ENCODE measurements at places on chromosomes 5 and 9.
A peak's percentile ranks its signal among the peaks of the same experiment; 100 is the strongest.

- DNase-seq, result no peak
These were observed 45.6 kb upstream of the SLC25A51 start for GRCh38 chr9:37949576-37949975.

DNA sequence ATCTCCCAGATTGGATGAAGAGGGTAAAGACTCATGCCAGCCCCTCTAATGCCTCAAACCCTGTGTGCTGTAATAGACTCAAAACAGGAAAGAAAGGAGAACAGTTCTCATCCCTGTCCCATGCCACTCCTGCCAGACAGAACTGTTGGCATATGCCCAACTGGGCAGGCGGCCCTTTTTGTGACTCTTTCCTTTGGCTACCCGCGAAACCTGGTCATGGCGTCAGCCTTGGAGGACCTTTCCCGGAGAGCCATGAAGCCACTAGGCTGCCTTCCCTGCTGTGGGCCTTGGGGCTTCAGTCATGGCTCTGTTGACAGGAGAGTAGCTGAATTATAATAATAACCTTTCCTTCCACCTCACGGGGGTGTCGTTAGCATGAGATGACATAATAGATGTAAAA is 75.9 kb upstream of the SEMA6A start:
- DNase-seq, result no peak

GRCh38 chr5:108367679-108368334 is 14.1 kb downstream of the FBXL17 start:
- DNase-seq, result no peak

DNA sequence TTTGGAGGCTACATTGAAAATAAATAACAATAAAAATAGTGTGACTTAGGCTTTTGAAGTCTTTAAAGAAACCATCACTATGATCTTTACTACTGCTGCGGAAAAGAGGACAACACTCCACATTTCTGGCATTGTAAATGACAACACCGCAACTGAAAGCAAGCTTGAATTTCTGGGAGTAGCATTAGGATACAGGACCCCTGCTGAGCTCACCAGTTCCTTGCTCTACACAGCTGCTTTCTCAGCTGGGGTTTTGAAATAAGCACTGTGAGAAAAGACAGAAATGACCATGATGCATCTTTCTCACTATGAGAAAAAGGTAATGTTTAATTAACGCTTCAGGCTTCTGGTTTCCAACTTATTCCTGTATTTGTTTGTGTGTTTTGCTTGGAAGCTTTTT is 168.0 kb downstream of the TAF11L14 start:
- DNase-seq, result no peak

- no peak for DNase-seq
These were observed 77.3 kb upstream of the SREK1 start for GRCh38 chr5:66066826-66067225.

DNA sequence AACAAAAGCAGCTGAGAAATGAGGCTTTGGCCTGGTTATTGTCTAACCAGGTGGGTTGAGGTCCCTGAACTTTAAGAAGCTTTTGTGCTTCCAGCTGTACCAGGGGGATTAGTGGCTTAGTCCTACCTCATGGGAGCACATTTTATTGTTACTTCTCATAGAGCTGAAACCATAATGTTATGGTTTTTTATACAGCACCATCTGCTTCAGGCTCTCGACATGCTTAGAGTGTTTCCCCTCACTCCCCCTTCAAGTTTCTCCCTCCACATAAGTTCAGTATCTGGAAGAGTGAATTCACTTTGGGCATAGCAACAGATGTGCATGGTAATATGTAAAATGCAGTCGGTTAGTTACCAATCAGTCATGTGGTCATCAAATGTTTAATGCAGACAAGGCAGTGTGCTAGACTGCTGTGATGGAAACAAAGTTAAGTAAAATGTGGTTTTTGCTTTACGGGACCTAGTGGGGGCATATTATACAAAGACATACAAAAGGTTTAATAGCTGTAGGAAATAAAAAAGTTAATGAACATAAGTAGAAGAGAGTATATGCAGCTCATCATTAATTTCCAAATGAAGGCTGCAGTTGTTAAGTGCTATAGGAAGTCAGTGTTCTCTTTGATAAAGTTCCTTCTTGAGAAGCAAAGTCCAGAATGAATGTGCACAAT is 95.9 kb upstream of the SPRY4 start:
- peak; percentile 98 for DNase-seq

DNA sequence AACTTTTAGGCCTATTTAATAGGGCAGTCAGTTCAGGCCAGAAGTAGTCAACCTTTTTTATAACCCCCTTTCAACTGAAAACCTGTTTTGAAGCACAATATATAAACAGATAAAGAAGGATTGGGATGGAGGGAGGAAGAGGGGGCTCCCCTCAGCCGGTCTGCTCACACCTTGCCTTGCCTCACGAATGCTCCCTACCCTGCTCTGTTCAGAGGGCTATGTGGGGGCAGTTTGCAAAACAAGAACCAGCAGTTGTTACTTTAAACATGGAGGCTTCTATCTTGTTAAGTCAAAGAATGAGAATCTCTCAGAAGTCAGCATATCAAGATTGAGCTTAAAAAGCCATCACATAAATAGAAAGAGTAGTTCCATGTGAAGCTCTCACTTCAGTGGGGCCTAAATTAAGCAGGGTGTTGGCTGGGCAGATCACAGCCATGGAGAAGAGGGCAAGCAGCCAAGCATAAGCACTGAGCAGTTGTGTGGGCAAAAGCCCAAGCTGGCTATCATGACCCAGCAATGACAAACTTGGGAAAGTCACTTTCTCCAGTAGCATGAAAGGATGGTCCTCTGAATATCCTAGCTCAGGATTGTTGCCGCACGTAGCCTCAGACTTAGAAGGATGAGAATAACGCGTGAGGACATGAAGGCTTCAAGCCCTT is 70.6 kb downstream of the ALDH1A1 start:
- DNase-seq, result no peak

DNA sequence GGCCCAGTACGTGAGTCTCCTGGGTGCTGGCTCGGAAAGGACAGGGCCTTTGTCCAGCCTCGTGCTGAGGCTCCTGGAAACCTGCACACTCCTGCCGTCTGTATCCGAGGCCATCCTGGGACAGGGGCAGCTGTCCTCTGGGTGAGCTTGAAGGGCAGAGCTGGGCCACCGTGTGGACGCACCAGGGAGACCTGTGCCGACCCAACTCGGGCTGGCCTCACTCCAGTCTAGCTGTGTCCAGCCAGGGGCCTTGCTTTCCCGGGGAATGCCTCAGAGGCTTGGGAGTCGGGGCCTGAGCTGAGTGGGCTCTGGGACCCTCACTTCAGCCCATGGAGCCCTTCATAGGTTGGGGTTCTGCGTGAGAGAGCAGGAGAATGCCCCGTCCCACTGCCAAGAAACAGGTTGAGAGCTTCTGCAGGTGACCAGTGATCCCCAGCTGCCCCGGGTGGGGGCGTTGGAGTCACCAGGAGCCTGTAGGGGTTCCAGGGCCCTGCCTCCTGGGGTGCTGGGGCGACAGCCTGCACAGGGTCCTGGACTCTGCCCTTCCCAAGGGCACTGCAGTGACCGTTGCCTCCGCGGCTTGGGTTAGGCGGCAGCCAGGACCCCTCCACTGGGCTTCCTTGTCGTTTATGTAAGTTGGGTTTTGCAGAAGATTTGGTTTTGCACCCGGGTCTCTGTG is 60.1 kb downstream of the COL5A1 start:
- no peak for DNase-seq

GRCh38 chr9:7973123-7973522 is 173.5 kb upstream of the DMAC1 start:
- no peak for DNase-seq

DNA sequence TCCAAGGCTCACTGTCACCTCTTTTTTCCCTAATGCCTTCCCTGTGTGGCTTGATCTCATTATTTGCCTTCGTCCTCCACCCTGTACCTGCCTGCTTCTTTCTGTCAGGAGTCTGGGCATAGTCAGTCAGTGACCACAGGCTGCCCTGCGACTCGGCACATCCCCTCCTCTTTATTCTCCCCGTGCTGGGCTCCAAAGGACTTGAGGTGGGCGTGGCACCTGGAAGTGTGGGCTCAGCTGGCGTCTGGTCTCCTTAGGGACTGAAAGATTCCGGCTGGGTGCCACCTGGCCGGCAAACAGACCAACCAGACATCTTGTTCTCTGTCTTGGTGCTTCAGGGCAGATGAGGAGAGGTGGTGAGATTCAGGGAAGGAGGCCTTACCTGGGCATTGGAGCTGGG is 29.6 kb upstream of the PRDM12 start:
- DNase-seq, result peak; percentile 27

DNA sequence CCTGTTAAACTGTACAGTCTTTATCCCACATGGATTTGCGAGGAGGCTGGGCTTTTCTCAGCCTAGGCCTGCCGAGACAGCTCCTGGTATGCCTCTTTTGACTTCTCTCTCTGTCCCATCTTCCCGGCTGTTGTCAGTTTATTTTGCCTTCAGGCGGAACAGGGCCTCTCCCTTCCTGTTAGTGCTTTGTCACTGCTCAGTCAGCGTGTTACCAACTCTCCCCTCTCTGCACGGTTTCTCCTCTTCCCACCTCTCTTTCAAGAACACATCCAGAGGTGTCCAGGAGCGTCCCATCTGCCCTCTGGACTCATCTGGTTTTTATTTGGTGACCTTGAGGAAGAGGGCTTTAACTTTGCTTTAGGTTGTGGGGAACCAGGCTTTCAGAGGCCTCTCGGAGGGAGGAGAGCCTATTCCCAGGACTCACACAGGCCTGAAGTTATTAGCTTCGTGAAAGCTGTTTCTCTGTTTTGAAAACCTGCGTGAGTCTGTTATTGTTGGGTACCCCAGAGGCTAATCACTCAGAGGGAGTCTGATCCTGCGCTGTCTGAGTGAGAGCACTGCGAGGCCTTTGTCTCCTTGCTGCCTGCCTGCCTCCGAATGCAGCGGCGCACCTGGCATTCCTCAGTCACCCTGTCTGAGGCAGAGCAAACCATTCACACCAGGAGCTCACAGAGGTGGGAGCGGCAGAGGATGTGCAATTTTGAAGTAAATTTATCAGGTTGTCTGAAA is 234.4 kb upstream of the MPDZ start:
- DNase-seq, result no peak

- no peak for DNase-seq
These were observed 109.5 kb downstream of the RXRA start for GRCh38 chr9:134435550-134436378.

- DNase-seq, result no peak
These were observed 32.1 kb upstream of the SPRY4 start for GRCh38 chr5:142356716-142357468.

DNA sequence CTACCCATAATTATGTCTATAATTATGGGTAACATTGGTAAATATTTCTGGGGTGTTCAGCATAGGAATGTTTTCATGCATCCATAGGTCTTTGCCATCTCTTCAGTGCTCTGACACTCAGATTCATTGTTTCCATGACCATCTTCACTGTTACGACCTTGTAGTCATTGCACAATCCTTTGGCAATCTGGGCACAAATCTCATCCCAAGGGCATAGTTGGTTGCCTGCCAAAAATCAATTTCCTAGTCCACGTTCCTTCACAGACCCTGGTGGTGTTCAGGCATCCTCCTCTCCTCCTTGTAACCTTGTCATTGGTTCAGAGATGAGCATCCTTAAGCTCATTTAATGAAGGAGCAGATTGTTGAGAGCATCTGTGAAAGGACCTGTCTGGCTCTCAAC is 1400.7 kb downstream of the CDH12 start:
- peak; percentile 18 for DNase-seq

- no peak for DNase-seq
These were observed 2.1 kb downstream of the BTNL9 start for GRCh38 chr5:181042036-181042713.

GRCh38 chr5:285991-286557 is 14.6 kb downstream of the PDCD6 start:
- no peak for DNase-seq

GRCh38 chr5:68657055-68657961 is 436.5 kb upstream of the SLC30A5 start:
- DNase-seq, result no peak

DNA sequence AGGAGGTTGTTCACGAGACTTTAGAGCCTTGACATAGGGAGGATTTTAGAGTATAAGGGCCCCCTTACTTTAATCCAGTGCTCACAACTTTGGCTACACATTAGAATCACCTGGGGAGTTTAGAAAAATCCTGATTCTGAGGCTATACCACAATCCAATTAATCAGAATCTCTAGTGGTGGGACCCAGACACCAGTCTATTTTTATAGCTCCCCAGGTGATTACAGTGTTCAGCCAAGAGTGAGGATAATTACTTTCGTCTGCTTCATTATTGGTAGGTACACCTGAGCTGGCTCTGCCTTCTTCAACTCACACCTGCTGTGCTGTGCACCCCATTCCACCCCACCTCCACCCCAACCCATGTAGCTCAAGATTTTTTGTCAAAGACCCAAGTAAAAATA is 141.3 kb upstream of the EPB41L4A start:
- DNase-seq, result no peak

DNA sequence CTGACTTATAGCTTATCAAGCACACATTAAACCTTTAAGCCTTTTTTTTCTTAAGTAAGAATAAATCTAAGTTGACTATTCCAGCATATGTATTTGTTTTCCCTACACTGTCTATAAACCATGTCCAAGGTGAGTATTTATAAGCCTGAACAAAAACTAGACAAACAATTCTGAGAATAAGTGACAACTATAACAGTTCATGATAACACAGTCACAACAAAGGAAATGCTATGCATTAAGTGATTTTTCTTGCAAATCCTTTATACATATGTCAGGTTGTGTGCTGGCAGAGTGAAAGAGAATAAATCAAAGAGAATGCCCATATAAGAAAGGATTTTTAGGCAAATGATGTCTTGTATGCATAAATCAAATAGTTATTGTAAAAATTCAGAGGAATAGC is 408.8 kb upstream of the KIF2A start:
- DNase-seq, result no peak

GRCh38 chr5:163379298-163380155 is 57.9 kb upstream of the CCNG1 start:
- DNase-seq, result no peak

- DNase-seq, result no peak
These were observed 160.0 kb downstream of the PRR16 start for GRCh38 chr5:120624021-120624563.

DNA sequence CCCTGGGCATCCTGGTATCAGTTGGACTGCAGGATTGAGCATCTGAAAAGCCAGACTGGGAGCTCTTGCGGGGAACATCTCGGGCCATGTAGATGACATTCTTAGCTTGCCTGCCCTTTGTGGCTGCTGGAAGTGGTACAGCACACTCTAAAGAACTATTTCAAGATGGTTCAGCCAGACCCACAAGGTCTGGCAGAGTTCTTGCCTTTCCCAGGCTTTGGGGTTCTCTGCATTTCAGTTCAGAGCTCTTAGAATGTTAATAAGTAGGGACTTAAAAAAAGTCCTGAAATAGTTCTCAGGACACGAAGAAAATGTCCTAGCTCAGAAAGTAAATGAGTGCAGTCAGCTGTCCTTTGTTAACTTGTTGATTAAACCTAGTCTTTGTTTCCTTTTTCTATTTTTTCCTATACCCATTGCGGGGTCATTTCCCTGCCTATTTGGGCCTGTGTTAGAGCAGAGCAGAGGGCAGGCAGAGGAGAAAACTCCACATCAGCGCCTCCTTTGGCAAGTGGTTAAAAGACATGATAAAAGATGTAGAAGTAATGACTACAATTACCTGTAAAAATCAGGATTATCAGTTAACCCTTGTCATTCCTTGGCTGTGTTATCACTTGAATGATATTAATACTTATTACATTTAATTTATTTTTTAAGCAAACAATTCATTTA is 291.5 kb downstream of the ZSWIM6 start:
- DNase-seq, result no peak

- DNase-seq, result no peak
These were observed 17.8 kb upstream of the B4GALT1 start for GRCh38 chr9:33184963-33185362.

Measured in NCI-H524 treated with DMSO at 0.1 percent for 48 hours (cell line).